CD4-positive, alpha-beta T cell treated with Interleukin-10 for 1 hour (primary cell): ENCODE measurements at places on chromosomes 11 and 22.
A peak's percentile ranks its signal among the peaks of the same experiment; 100 is the strongest.

GRCh38 chr11:62918531-62918930 lies 2.6 kb downstream of the CHRM1 start:
- no peak for DNase-seq

DNA sequence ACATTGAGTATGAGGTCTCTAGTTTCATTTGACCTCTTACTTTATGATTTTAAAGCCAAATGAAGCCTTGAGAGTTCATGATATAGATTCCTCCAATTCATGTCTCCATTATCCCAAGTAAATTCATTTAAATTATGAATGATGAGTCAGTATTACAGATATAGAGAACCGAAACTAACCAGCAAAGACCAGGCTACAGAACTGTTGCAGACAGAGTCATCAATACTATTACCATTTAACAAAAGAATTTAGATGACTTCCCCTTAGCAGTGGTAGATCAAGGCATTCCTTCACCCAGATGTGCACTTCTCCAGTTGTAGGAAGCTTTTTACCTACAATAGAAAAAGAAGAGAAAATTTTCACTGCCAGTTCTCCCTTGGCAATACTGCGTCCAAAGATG lies 11.8 kb upstream of the CCDC89 start:
- DNase-seq, result no peak

DNA sequence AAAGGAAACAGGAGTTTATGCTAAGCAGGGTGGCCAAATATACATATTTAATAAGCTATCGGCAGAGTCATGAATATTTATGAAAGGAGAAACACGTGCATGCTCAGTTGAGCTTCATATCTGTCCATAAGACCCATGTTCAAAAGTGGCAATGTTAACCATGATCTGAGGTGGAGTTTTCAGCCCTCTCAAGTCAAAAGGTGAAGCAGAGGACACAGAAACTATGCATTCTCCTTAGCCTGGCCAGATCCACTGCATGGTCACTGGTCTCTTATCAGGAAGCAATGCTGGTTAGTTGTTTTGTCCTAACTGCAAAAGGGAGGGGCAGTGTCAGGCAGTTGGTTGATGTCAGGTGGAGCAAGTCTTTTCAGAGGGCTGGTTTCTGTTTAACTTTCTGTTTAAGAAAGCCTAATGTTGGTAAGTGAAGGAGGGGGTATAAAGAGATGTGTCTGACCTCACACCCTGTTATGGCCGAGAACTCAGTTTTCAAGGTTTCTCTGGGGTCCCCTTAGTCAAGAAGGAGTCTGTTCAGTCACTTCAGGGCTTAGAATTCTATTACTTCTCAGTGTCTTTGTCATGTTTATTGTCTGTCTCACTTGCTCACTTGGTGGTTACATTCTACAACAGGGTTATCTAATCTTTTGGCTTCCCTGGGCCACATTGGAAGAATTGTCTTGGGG lies 5.5 kb upstream of the SELENOH start:
- DNase-seq, result no peak

- DNase-seq, result peak; percentile 71
Measured at GRCh38 chr11:128467610-128468041, 119.7 kb downstream of the ETS1 start.

GRCh38 chr22:29308148-29308790 lies 1.8 kb downstream of the GAS2L1 start:
- DNase-seq, result no peak

DNA sequence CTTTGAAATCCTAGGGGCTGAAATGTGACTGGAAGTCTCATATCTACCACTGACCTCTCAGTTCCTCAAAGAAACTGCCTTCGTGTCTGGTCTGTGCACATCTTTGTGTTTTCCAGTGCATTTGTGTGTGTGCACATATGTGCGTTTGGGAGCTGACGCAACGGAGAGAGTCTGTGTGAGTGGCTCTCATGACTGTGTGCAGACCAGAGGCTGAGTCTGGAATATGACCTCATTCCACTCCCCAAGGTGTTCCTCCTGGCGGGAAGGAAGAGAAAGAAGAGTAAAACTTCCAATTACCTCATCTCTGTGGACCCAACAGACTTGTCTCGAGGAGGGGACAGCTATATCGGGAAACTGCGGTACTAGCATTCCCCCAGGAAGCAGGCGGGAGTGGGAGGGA lies 16.5 kb downstream of the TUB start:
- DNase-seq, result no peak

DNA sequence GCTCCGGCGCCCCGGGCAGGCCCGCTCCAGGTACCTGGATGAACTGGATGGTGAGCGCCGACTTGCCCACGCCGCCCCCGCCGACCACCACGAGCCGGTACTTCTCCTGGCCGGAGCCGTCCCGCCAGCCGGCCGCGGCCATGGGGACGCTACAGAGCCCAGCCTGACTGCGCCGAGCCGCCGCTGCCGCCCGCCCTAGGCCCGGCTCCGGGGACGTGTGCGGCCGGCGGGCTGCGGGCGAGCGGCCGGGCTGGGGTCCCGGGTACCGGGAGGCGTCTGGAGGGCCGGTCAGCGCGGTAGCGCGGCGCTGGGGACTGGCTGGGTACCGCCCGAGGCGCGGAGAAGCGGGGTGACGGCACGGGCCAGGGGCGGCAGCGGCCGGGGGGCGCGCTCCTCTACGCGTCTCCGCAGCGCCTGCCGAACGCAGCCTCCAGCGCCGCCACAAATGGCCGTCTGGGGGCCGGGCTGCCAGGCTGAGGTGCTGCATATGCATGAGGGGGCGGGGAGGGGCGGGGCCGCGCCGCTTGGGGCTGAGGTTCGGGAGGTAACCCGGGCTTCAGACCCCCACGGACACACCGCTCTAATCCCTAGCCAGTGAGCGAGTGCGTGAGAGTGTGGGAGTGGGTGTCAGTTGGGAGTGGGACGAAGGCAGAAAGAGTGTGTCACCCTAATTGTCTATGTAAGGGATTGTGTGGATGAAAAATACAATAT lies at the start of gene RRAS2:
Gene RRAS2, minus strand, starts transcription at position 455 of the 711 bp plus-strand sequence. Its CDS starts 313 bp downstream, at position 142.
- DNase-seq, result peak; percentile 80

DNA sequence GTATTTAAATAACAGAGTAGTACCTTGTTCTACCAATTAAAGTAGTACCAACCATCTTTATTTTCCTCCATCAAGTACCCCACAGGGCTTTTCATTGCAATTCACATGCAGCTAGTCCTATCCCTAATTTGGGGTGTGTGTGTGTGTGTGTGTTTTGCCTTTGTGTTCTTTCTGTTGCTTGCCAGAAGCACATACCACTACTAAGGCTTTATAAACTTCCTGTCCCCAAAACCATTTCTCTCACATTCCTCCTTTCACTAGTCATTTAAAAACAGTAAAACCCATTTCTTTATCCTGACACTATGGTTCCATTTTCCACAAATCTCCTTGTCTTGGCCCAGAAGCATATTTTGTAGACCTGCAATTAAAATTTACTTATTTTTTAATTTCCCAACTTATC lies 54.6 kb downstream of the SLC36A4 start:
- no peak for DNase-seq

GRCh38 chr11:57274904-57275498 lies 38.0 kb upstream of the APLNR start:
- no peak for DNase-seq

- no peak for DNase-seq
Measured at GRCh38 chr11:1127664-1128162, 30.0 kb upstream of the MUC5AC start.

DNA sequence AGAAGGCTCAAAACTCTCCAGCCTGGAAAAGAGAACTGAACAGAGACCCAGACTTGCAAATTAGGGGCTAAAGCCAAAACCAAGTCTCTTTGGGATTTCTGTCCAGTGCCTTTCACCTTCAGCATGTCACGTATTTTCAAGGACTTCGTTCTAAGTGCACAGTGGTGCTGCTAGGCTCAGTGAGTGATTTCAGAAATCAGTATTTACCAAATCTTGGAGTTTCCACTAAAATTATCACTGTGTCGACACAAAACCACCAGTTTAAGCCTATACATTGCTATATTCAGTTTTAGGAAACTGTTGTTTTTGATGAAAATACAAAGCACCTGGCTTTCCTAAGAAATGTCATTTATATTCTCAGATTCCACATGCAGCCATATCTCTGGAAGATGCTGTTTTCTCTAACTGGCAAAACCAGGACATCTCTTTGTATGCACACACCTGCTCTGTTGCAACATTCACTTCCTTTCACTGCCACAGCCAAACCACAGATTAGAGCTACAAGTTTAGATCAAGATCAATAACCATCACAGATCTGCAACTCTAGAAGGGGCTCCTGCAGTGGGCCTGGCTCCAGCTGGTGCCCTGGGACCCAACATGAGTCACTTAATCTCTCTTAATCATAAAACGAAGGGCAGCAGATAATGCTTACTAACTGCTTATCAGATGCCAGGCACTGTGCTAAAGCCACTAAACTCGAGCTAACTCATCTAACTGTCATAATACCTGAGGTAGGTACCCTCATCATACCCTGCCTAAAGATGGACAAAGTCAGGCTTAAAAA lies 22.3 kb downstream of the SMCO4 start:
- DNase-seq, result no peak

DNA sequence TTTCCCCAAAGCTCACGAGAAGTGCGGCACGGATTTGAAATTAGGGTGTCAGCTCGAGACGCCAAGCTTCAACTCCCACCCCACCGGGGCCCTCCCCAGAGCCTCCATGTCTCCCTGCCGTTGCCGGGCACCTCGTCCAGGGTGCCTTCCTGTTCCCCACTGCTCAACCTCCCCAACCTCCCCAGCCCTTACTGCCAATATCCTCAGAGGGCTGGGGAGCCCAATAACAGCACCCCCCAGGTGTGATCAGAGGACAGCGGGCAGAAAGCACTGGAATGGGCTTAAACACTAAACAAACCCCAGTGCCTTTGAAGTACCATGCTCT lies 1336.4 kb downstream of the TBC1D22A start:
- DNase-seq, result no peak

DNA sequence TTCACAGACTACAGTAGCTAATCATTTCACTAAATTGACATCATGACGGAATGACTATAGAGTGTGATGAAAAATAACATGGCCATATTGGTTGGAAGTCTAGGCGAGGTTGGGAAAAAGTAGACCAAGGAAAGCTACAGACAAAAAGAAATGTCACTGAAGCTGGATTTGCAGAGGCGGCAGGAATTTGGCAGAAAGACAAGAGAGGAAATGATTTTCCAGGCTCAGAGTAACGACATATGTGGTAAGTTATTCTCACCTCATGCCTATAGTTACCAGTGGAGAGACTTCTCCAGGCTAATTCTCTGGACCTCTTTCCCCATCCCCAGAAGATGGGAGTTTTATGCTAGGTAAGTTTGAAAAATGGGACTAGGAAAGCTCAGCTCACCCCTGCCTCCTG lies 1005.8 kb upstream of the CCDC90B start:
- DNase-seq, result no peak

DNA sequence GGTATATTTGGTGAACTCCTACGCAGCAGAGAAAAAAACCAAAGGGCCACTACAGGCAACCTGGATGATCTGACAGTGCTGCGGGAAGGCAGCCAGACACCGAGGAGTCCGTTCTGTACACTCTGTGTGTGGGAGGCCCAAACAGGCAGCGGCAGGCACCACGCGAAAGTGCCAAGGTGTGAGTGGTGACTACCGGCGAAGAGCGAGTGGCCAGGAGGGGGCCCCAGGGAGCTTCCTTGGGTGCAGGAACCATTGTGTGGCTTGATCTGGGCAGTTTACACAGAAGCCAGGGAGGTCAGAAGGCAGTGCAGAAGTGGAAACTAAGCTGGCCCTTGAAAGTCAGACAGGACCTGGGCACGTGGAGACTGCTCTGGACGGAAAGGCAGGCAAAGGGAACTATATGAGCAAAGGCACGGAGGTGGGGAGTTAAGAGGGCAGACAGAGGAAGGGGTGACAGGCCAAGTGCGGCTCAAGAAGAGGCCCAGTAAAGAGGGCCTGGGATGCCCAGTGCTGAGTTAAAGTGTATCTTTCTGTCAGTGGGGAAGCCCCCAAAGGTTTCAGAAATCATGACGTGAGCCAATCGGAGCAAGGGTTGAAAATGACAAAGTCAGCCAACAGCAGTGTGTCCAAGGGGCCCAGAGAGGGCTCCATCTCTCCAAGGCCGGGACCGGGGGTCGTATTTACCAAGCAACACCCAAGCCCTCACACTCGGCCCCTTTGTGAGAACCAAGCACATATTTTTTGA lies 10.6 kb downstream of the TMEM184B start:
- peak; percentile 54 for DNase-seq

GRCh38 chr11:77030834-77031414 lies 3.3 kb upstream of the B3GNT6 start:
- no peak for DNase-seq

GRCh38 chr22:39965748-39966147 lies 5.6 kb downstream of the TMA7B start:
- no peak for DNase-seq

DNA sequence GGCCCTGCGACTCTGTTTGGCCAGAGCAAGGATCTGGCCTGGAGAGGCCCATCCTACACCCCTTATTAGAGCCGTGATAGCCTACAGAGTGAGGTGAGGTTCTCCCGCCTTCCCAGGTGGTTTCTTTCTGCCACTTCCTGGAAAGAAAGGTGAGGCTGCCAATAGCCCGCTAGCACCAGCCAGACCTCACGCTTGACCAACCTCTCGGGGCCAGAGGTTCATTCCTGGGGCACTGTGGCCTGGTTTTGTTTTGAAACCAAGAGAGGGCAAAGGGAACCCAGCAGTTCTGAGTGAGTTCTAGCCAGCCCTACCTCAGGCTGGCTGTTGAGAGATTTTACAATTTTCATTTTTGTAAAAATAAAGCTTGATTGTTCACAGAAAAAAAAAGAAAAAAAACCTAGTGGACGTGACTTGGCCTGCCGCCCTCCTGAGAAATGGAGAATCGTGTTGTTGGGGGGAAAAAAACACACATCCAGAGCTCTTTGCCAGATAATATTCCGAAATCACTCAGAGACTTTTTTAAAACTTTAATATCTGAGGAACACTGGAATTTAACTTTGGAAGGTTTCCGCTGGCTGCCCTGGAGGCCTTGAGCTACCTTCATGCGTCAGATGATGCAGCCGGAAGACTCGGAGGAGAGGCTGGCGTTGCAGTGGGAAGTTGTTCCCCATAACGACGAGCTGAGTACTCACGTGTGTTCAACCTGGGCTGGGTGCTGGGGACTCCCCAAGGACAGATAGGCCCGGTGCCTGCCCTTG lies 84.5 kb downstream of the BCR start:
- no peak for DNase-seq

DNA sequence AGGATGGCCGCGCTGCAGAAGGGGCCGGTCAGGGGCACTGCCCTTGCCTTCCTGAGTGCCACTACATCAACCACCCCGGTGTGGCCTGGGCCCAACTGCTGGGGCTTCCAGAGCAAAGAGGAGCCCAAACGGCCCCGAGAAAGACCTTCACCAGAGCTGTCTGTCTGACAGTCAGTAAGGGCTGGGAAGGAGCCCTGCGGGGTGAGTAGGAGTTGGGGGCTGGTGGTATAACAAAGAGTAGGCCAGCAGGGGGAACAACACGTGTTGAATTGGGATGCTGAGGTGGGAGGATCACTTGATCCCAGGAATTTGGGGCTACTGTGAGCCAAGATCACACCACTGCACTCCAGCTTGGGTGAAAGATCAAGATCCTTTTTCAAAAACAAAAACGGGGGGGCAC lies 3.9 kb downstream of the GSTT4 start:
- no peak for DNase-seq

- DNase-seq, result no peak
Measured at GRCh38 chr11:84224042-84224441, 937.9 kb upstream of the CCDC90B start.

GRCh38 chr11:65427691-65428577 lies 5.3 kb downstream of the NEAT1 start:
- peak; percentile 73 for DNase-seq
